DMS153 (cell line): ENCODE measurements at places on chromosomes 11 and 22.

GRCh38 chr11:132032555-132032954, 662.1 kb downstream of the NTM start:
- DNase-seq, result no peak

- DNase-seq, result no peak
These were observed 52.4 kb downstream of the TECTA start for GRCh38 chr11:121153472-121153871.

DNA sequence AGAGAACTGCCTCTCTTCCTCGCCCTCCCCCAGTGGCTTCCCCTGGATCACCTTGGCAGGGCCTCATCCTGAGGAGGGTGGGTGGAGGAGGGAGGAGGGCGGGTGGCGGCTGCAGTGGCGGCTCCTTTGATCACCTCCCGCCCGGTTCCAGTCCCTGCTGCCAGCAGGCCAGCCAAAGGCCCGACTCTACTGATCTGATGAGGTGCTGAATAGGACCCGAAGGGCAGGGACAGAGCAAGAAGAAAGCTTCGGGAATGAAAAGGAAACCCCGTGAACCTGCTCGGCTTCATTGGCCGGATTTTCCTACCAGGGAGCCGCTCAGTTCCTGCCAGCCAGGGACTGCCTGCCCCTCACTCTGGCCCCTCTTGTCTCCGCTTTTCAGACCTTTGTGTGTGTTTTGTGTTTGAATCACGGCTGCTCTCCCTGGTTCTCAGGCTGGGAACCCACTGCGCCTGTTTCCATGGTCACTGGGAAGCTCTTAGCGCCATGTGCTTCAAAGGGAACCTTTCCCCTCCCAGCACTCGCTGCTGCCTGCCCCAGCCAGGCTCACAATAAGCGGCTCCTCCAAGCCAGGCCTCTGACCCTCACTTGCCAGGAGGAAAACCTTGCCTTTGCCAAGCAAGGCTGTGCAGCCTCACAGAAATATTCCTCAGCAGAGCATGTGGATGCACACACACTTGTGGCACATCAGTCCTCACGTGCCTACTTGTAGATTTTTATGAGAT, 56.8 kb downstream of the C22orf31 start:
- peak; percentile 28 for DNase-seq

GRCh38 chr11:20008190-20008870, 151.9 kb downstream of the DBX1 start:
- no peak for DNase-seq

DNA sequence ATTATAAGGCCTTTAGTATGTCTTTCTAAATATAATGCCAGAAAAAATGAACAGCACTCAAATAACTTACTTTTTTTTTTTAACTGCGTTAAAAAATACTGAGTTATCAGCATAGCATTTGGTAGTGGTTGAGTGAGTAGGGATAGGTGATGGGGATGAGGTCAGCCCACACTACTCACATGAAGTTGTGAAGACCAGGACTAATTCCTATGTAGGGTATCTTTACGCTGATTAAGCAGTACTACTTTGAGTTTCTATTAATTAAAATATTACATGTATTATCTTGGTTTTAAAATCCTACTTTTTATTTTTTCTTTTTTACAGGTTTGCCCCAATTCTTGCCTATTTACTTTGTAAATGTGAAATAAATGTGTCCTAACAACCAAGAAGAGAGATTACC, 13.5 kb downstream of the PHF21A start:
- no peak for DNase-seq

GRCh38 chr11:36345535-36346141, 49.5 kb downstream of the PRR5L start:
- no peak for DNase-seq

- no peak for DNase-seq
These were observed 354.8 kb downstream of the ETS1 start for GRCh38 chr11:128232588-128232987.

- DNase-seq, result no peak
These were observed 4.3 kb downstream of the INPPL1 start for GRCh38 chr11:72228844-72229231.

DNA sequence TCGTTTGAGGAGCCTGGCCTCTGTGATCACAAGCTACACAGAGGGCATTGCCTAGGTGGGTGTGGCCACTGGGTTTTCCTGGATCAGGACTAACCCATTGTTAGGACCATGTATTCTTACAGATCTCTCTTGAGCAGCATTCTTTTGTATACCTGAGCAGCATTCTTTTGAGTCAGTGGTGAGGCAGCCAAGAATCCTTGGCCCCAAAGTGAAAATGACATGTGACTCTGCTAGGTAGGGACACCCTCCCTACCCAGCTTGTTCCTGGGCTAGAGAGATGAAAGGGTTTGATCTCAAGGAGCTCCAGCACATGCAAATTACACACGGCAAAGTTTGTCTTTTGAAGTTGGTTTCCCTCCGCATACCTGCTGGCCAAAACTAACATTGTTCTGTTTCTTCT, 55.0 kb upstream of the HORMAD2 start:
- no peak for DNase-seq

- DNase-seq, result no peak
These were observed 44.2 kb upstream of the SMTN start for GRCh38 chr22:31036671-31037550.

DNA sequence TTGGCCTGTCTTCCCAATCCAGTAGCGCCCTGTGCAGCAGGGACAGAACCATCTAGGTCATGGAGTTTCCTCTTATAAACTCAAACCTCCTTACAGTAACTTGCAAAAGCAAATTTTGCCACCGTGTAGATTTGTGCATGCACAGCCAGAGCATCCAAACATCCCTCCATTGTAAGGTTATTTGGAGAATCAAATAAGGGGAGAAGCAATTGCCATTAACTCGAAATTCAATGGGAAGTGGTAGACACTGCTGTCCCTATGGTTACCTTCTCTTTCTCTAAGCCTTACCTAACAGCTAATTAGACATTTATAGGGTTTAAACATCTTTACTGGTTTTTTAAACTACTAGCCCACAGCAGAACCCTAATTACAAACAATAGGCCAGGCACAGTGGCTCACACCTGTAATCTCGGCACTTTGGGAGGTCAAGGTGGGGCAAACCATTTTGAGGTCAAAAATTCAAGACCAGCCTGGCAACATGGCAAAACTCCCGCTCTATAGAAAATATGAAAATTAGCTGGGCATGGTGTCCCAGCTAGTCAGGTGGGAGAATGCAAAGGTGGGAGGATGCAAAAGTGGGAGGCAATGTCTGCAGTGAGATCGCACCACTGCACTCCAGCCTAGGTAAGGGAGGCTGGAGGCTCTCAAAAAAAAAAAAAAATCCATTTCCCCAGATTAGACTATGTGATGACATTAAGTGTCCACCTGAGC, 6.6 kb downstream of the HSPA8 start:
- no peak for DNase-seq

GRCh38 chr11:35980686-35981390, 37.0 kb downstream of the LDLRAD3 start:
- no peak for DNase-seq

DNA sequence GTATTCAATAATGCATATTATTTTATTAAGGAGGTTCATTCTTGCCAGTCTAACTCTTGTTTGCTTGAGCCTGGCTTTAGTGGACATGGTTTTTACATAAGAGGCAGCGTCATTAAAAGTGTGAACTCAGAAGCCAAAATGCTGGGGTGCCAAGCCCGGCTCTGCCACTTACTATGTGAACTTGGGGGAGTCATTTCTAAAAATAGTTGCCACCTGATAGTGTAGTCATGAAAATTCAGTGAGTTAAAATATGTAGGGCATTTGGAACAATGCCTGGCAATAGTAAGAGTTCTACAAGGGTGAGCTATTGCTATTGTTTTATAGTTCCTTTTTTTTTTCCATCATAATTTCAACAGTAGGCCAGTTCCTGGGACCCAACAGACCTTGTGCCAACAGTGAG, 49.9 kb downstream of the TENM4 start:
- no peak for DNase-seq

- no peak for DNase-seq
These were observed 12.7 kb upstream of the FOLR1 start for GRCh38 chr11:72179049-72179803.

GRCh38 chr22:20316844-20317401, 2.9 kb downstream of the DGCR6L start:
- DNase-seq, result no peak

GRCh38 chr11:22890227-22890626, 30.0 kb upstream of the CCDC179 start:
- no peak for DNase-seq

GRCh38 chr11:83537131-83537610, 251.0 kb upstream of the CCDC90B start:
- DNase-seq, result no peak

GRCh38 chr22:26990503-26991189, 333.3 kb downstream of the MIAT start:
- no peak for DNase-seq

DNA sequence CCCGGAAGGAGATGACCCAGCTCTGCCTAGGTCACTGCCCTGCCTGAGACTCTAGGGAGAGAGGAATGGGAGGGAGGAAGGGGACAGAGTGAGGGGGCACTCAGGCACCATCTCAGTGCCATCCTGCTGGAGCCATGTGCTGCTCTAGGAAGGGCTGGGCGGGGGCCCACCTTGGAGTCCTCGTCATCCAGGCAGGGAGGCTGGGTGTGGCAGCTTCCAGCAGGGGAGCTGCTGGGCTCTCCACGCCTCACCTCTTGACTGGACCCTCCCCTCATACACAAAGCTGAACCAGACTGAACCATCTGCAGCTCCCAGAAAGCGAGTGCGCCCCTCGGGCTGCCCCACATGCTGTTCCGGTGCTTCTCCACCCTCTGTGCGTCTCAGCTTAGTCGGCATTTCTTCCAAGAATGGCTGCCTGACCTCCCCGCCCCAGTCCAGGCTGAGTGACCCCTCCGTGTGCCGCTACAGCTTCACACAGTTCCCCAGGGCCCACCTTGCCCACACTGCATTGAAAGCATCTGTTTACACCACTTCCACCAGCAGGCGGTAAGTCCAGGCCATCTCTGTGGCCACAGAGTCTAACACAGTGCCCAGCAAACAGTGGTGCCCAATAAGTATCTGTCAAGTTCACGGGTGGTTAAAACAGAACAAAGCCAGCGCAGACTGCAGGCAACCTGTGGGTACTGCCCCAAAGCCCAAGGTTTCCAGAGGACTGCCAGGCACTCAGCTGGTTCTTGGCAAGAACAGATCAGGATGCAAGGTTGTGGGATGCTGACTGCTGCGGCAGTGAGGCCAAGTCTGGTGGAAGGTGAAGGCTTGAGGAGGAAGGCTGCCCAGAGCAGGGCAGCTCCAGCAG, 9.4 kb upstream of the TRIM29 start:
- no peak for DNase-seq

GRCh38 chr11:67364783-67365722, 8.3 kb downstream of the CLCF1 start:
- no peak for DNase-seq

GRCh38 chr11:44047931-44048431, at the start of gene ACCSL:
ACCSL (plus strand) TSS chr11:44047981; CDS start chr11:44048037, 56 bp downstream.
- DNase-seq, result no peak

GRCh38 chr22:37488337-37489135, 2.4 kb upstream of the MFNG start:
- peak; percentile 19 for DNase-seq
